MCF 10A (cell line): ENCODE measurements at places on chromosomes 7 and 10.

GRCh38 chr7:16326106-16326505 lies 95.2 kb downstream of the CRPPA start:
- DNase-seq: no peak

- no peak for DNase-seq
Observed at GRCh38 chr10:76429368-76430060, 998.1 kb downstream of the LRMDA start.

- DNase-seq: peak; percentile 49
Observed at GRCh38 chr10:2509081-2509531, 558.2 kb upstream of the PFKP start.

GRCh38 chr10:110260746-110261477 lies 43.8 kb downstream of the SMNDC1 start:
- no peak for DNase-seq

- no peak for DNase-seq
Observed at GRCh38 chr7:123043642-123044041, 48.1 kb upstream of the TAS2R16 start.

DNA sequence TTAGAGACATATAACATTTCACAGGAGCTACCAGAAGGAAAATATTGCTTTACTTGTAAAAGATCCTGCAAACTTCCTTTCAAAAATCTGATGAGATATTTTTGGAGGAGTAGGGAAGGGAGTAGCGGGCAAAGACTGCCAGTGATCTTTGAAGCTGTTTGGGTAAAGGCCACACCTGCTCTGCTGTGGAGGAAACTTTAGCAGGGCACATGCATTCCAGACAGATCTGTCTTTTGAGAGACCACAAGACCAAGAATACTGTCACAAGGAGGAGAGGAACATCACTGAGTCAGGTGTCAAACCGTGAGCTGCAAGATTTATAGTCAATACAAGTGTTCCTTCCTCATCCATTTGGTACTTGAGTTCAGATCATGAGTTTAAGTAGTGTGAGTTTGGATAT lies 654.4 kb downstream of the DNAJB9 start:
- DNase-seq: no peak

DNA sequence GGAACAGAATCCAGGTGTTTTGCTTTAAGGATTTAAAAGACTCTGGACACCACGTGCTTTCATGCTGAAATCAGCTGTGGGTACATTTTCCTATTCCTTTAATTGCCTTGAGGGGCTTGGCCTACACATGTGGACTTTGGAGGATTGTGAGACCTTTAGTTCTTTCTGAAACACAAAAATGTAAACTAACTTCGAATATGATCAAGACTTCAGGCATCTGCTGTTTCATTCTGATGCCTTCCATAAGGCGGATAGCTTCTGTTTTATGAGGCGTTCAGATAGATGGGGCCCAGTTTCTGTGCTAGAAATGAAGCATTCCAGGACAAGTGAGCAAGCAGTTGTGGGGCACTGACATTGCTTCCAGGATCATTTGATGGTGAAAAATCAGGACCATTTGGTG lies 1.5 kb upstream of the NOBOX start:
- no peak for DNase-seq

GRCh38 chr10:131859341-131860020 lies 41.3 kb upstream of the PPP2R2D start:
- no peak for DNase-seq

GRCh38 chr7:141585592-141586510 lies 34.6 kb downstream of the AGK start:
- peak; percentile 52 for DNase-seq

DNA sequence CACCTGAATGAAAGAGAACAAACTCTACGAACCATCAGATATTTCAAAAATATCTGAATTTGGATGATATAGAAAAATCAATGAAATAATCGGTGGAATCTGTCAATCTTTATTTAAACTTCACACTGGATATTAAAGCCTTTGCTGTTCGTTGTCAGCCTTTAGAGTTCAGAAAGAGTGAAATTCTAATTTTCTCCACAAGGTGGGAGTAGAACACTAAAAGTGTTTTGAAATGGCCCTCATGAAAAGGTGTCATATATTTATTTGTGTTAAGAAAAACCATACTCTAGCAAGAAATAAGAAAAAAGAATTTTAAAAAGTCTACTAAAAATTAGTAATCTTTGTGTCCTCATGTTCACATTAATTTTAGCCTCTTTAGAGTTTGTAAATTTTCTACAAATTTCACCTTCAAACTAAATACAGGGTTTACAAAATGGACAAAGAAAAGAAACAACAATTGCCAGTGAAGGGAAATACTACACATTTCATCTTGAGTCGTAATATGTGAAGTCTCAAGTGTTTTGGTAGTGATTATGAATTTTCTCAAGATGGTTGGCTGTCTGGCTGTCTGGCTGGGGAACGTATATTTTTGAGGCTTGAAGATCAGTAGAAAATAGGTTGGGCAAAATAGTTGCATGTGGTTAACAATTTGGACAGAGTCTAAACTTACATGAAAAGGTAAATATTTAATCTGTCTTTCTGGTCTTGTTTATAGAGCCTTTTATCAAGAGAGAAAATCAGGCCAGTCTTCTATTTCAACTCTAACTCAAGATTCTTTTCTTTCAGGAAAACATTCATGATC lies 43.7 kb downstream of the DNAJB9 start:
- DNase-seq: peak; percentile 56

DNA sequence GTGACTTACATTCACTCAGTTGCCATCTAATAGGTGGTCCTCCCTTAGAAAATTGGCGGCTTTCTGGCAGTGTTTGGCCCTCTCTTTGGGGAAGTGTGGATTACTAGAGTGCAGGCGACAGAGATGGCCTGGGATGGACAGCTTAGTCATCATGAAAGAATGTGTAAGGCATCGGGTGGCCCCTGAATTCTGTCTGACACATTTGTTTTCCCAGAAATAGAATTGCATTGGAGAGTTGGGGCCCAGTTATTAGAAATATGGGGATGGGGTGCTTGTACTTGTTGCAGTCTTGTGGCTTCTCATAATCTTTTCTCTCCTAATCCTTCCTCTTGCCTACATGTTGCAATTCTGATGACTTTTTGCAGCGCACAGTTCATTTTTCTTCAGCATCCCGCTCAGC lies 13.8 kb downstream of the TCF7L2 start:
- DNase-seq: peak; percentile 25

- no peak for DNase-seq
Observed at GRCh38 chr10:24451325-24451820, 242.4 kb downstream of the KIAA1217 start.

- peak; percentile 16 for DNase-seq
Observed at GRCh38 chr10:98086837-98087708, 47.4 kb upstream of the R3HCC1L start.

GRCh38 chr10:128880159-128880725 lies 586.8 kb upstream of the MGMT start:
- no peak for DNase-seq

DNA sequence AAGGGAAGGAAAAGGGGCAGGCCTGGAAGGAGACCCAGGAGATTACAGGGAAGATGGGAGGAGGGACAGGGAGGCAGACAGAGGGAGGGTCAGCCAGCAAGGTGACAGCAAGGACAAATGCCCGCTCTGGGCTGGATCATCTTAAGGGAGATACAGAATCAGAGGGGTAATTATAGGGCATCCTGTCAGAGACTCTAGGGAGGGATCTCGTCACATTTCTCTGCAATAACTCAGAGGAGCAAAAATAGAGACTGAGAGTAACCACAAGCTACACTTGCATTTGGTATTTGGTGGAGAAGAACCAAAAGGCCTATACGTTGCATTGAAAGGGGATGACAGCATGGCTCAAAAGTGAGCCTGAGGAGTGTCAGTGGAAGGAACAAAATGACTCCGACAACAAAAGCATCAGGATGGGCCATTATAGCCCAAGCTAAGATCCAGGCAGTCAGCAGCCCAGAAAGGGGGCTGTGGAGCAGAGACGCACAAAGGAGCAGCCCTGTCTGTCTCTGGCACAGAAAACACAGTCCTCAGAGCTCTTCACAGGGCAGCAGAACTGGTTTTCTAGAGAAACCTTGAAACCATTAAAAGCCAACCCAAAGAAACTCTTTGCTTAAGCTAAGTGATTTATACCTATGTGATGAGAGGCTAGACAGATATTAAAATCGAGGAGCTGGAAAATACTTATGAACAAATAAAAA lies 430.2 kb upstream of the VSTM2A start:
- no peak for DNase-seq
